Right ventricle myocardium superior (tissue), 1 donor: ENCODE measurements at places on chromosomes 13 and 19. TPM values are rescaled to one million over a fixed set of nuclear protein-coding genes. Genes with fewer than 3 reads are reported as not detected.

DNA sequence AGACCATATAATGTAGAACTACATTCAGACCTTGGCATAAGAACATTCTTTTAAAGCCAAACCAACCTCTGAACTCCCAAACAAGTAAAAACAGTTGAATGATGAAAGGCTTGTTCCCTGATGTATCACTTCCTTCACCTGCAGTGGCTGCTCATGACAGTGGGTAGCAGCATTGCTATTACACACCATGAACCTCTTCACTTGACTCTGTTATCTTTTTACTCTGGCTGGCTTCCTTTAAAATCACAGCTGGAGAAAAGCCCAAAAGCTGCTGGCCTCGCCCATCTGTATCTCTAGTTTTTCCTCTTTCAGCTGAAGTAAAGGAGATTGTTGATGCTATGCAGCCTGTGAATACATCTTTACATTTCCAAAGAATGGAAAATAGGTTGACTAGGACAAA lies 22.6 kb downstream of the THSD1 start:
- DNase-seq: no peak

- DNase-seq: no peak
These were observed 37.0 kb downstream of the ZNF136 start for GRCh38 chr19:12199757-12200419.

DNA sequence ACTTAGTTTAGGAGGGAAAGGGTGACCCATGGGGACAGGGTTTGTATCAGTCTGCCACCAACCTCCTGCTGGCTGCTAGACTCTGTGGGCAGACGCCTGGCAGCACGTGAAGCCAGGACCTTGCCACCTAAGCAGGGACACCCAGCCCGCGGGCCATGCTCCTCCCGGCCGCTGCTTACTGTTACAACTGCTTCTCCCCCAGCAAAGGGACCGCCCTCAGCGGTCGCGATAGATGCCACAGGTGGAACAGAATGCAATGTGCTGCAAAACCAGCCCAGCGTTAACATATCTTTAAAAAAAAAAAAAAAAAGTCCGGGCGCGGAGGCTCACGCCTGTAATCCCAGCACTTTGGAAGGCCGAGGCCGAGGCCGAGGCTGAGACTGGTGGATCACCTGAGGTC lies 1.9 kb upstream of the RHPN2 start:
- DNase-seq: no peak

GRCh38 chr19:20453425-20453935 lies 112.1 kb downstream of the ZNF737 start:
- no peak for DNase-seq

DNA sequence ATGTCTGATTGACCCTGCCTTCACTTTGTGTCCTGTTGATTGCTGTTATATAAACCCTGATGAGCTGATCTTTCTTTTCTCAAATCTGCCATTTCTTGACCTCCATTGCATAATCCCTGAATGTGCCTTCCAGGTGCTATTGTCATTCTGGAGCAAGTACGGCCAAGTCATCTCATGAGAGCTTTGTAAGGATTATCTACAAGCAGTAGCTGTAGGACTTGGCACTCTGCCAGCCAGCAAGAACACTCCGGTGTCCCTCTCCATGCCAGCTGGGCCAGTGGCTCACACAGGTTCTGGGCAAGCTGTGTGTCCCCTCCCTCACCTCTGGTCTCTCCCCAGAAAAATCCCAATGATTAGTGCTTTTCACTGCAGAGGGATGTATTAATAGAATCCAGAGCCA lies 348.1 kb downstream of the FOXO1 start:
- peak; percentile 71 for DNase-seq

- no peak for DNase-seq
These were observed 96.3 kb upstream of the SPRY2 start for GRCh38 chr13:80437231-80437630.

- no peak for DNase-seq
These were observed 199.6 kb upstream of the IRS2 start for GRCh38 chr13:109985871-109986450.

Gene CCDC106
- total RNA-seq: 20.5 TPM
